ENCODE measurements at places on chromosomes 2 and 18.

GRCh38 chr2:134926231-134926931, 7.8 kb downstream of the CCNT2 start:
- no peak for DNase-seq

DNA sequence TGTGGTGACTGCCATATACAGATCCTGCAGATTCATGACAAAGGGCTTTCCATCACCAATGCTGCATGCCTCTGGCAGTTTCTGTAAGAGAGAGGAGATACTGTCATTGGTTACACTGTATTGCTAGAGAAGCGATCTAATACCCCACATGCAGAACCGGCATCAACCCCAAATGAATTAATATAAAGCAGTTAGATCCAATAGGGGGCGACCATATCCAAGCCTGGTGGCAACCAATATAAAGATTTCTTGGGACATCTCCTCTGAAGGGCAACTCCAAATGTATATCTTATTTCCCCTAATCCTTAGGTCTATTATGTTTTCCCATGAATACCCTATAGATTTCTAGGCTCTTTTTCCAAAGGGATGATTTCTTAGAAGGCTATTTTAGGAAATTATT, 17.4 kb upstream of the IHH start:
- DNase-seq, result no peak

- no peak for DNase-seq
Observed at GRCh38 chr18:74488354-74488753, 7.8 kb upstream of the CNDP2 start.

- DNase-seq, result peak; percentile 43
Observed at GRCh38 chr2:134988994-134989605, 58.1 kb downstream of the MAP3K19 start.

DNA sequence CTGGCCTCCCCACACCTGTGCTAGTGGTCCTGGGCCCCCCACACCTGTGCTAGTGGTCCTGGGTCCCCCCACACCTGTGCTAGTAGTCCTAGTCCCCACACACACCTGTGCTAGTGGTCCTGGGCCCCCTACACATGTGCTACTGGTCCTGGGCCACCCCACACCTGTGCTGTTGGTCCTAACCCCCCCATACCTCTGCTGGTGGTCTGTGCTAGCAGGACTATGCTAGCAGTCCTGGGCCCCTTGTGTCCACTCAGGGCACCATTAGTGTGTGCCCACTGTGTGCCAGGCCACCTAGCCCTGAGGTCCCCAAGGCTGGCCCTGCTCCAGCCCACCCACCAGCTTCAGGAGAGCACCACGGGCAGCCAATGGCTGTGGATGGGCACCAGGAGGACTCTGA, 558.2 kb upstream of the SALL3 start:
- DNase-seq, result no peak

DNA sequence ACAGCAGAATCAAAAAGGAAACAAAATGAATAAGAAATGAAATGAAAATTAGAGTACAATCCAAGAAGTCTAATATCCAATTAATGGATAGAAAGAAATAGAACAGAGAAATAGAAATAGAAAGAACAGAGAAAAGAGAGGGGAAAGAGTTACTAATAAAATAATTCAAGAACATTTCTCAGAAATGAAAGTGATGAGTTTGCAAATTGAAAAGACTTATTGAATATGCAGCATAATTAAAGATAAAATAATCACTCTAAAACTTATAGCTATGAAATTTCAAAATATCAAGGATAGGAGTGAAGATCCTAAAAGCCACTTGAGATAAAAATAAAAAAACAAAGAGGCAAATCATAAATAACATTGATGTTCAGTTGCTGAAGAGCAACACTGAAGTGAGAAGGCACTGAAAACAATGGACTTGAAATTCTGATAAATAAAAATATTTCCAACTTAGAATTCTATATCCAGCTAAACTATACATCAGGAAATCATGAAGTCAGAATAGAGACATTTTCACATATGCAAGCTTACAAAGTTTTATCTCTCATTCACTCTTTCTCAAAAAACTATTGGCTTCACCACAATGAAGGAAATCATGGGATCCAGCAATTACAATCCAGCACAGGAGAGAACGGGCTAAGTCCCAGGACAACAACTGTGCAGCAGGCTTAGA, 155.9 kb upstream of the SPATS2L start:
- DNase-seq, result no peak

- no peak for DNase-seq
Observed at GRCh38 chr2:37654932-37655841, 16.3 kb downstream of the CDC42EP3 start.

GRCh38 chr18:13239171-13239956, 20.8 kb downstream of the LDLRAD4 start:
- no peak for DNase-seq

GRCh38 chr2:74984947-74985637, 26.6 kb downstream of the POLE4 start:
- DNase-seq, result no peak

- DNase-seq, result no peak
Observed at GRCh38 chr18:79377187-79377891, 18.4 kb upstream of the NFATC1 start.

DNA sequence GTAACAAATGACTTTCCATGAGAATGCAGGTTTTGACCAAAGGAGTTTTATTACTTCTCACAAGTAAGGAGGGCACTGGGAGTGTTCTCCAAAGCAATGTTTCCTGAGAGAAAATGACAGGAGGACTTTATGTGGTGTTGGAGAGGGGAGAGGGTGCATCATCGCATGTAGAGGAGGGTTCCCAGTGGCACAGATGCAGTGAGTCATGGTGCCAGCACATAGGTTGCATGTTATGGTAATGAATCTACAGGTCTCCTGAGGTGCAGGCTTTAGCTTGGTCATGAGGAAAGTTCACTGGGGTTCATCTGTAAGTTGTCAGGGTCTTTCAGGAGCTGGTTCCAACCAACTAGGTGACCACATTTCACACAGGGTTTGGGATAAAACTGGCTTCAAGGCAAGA, 30.4 kb downstream of the NAT8 start:
- DNase-seq, result no peak

GRCh38 chr2:85445316-85446295, 27.1 kb downstream of the SH2D6 start:
- DNase-seq, result no peak

DNA sequence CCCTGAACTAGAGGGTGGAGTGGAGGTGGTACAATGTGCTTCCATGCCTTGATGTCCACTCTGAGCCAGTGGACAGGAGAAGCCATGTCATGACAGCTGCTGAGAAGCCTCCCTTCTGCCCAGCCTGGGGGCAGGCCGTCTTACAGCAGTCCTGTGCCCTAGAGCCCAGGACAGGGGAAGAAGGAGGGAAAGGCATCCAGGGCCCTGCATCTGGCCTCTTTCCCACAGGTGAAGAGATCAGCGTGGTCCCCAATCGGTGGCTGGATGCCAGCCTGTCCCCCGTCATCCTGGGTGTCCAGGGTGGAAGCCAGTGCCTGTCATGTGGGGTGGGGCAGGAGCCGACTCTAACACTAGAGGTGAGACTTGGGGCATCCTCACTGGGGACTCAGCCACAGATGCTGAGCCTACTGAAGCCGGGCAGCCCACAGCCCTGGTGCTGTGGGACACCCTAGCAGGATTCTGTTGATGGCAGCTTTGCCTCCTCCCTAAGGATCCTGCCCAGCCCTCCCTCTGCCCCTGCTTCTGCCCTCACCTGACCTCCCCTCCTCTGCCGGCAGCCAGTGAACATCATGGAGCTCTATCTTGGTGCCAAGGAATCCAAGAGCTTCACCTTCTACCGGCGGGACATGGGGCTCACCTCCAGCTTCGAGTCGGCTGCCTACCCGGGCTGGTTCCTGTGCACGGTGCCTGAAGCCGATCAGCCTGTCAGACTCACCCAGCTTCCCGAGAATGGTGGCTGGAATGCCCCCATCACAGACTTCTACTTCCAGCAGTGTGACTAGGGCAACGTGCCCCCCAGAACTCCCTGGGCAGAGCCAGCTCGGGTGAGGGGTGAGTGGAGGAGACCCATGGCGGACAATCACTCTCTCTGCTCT, 3.1 kb downstream of the IL36RN start:
- no peak for DNase-seq
